ENCODE measurements at places on chromosomes 7 and 10.

DNA sequence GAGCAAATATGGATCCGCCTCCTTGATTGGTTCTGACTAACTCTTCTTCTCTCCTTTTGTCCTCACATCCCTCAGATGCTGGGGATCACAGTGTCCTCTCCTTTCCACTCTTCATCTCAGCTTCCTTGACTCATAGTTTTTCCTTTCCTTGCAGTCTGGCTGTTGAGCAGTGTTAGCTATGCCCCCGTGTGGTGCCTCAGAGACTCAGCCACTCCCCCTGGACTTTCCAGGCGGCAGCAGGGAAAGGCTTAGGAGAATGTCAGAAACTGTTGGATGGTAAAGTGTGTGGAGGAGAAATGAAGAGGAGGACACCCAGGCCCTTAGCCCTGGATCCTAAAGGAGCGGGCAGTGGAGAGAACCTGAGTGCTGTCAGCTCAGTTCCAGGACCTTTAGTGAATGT is 267.5 kb downstream of the CELF2 start:
- DNase-seq: no peak

DNA sequence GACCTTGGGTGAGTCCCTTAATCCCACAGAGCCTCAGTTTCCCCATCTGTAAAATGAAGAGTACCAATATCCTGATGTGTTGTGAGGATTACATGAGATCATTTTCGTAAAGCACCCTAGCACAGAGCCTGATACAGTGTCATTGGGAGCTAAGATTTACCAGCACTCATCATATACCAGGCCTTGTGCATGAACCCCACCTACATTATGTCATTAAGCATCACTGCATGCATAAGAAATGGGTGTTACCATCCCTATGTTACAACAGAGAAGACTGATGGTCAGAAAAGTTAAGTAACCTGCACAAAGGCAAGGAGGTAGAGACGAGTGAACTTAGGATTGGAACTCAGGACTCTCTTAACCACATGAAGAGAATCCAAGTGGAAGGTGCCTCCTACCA is 290.6 kb downstream of the KCNMA1 start:
- no peak for DNase-seq

GRCh38 chr7:44390701-44391100 is 65.3 kb upstream of the CAMK2B start:
- DNase-seq: no peak

GRCh38 chr7:76338298-76339084 is 20.3 kb downstream of the YWHAG start:
- no peak for DNase-seq

DNA sequence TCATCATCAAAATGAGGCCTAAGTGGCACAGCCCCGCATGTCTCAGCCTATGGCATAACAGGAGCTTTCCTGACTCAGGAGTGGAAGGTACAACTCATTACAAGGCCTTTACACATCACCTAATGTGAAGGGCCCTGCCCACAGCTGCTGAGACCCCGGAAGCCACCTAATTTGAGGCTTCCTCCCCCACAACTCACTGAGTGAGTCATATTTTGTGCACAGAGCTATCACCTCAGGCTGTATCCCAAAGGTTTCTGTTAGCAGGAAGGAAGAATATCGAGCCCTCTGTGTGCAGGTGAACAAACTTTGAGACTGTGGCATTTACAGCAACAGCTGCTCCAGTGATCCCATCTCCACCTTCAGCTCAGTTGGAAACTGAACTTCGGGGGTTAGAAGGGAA is 20.6 kb downstream of the HTR5A start:
- no peak for DNase-seq

DNA sequence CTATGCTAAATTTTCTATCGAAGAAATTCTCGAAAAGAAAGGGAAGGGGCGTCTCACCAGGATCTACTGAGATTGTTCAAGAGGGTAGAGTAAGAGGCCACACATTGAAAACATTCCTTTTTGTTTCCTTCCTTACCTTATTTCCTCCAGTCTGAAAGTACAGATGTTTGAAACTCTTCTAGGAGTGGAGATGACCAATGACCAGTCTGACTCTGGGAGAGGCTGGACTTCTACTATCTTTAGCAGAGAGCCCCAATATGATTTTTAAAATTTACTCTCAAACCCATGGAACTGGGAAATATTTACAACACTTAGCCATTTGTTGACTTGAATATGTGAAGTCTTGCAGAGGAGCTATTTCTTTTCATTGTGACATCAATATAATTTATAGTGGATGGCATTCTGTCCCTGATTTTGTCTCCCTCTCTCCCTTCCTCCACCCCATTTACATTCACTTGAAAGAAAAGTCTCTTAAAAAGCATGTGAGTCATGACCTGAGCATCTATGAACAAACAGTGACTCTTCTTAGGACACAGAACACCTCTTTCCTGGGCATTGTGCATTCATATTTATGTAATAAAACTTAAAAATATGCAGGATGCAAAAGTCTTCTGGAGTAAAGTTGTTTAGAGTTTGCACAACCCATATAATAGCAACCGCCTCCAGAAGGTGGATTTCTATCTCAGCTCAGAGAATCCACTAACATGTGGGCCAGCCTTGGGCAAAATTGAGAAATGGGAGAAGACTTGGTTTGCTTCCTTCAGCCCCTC is 31.2 kb upstream of the BMPER start:
- no peak for DNase-seq

DNA sequence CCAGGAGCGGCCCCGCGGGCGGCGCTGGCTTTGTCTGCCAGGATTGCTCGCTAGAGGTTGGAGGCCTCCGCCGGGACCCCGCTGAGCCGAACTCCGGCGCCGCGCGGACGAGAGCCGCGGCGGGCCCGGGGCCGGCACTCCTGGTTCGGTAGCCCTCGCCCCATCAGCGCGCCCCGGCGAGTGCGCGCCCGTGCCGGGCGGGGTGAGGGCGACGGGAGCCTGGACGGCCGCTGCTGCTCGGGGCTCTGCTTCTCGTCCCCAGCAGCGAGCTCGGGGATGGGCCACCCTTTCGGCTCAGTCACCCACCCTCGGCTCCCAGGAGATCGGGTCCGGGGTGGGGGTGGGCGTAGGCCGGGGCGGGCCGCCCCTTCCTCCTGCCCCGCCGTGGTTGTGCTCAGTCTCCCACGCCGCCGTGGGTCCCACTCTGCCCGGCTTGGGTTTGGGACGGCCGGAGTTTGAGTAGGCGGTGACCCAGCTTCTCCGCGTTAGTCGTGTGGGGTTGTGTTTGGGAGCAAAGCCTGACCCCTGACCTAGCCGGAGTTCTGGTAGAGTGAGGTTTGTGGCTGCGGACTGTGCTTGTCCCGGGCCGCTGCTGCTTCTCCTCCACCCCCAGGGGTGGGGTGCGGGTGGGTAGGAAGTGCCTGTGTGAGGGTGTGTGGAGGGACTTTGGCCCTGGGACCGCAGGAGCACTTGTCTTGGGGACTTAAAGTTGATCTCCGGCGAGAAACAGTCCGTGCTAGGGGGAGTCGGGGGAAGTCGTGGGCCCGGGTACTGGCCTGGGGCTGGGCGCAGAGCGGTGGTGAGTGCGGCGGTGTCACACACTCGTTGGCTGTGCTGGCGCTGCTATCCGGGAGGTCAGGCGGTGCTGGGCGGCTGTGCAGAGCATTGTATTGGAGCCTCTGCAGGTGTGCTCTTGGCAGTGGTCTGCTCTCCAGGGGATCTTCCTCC is 677 bp downstream of the TSPAN14 start:
- no peak for DNase-seq

DNA sequence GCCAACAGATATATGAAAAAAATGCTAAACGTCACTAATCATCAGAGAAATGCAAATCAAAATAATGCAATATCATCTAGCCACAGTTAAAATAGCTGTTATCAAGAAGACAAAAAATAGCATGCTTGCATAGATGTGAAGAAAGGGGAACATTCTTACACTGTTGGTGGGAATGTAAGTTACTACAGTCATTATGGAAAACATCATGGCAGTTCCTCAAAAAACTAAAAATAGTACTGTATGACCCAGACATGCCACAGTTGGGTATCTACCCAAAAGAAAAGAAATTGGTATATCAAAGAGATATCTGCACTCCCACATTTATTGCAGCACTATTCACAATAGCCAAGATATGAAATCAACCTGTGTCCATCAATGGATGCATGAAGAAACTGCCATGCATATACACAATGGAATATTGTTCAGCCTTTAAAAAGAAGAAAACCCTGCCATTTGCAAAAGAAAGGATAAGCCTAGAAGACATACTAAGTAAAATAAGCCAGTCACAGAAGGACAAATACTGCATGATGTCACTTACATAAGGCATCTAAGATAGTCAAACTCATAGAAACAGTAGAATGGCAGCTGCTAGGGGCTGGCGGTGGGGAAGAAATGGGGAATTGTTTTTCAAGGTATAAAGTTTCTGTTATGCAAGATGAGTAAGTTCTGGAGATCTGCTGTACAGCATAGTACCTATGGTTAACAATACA is 107.0 kb downstream of the PTPN20 start:
- DNase-seq: no peak

DNA sequence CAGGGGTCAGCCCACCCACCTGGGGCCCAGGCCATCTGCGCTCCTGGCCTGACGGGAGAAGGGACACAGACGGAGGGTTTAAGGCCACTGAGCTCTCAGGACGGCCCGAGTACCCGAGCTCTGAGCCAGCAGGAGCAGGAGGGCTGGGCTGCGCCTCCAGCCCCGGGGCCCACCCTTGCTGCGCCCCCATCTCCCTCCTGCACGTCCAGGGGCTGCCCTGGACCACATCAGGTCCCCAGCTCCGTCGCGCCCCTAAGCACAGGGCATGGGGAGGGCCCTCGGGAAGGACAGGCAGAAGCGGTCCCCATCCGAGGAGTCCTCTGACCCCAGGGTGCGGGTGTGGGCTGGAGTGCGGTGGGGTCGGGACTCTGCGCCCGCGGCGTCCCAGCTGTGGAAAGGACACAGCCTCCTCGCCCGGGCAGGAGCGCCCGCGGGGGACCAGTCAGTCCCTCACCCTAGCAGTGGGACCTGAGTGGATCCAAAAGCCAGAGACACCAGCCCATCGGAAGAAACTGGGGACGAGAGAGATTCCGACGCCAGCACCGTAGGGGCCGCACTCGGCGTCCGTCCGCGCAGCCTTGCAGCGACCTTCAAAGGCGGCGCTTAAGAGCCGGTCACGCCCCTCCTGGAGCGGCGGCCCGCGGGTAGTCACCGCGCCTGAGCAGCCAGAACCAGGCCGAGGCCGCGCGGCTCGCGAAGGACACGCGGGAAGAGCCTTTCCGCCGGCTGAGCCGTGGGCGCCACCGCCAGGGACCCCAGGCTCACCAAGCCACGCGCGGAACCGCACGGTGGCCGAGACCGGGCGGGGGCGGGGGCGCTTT is 15.9 kb downstream of the CAMK2B start:
- peak; percentile 58 for DNase-seq

DNA sequence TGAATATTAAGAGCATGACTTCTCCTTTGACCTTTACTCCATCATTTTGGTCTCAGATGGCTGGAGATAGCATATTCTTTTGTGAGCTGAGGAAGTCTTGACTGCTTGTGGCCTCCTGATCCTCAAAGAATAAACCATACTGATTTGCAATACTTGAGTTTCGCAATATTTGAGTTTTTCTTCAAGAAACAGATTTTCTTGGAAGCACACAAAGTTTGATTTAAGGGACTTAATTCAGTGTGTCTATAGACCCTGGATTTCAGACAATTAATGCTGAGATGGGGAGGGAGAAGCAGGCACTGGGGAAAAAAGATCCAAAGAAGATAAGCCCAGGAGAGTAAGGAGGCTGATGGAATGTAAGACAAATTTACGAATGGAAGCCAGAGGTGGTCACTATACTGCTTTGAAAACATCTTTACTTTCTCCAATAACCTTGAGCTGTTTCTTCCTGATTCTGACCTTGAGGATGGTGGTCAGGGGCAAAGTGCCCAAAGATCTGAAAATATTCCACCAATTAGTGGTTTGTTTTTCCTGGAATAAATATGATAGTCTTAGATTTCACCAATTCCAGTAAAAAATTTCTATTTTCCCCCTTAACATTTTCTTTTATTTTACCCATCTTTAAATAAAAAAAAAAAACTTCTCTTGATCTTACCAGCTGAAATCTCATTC is 7.5 kb downstream of the EPDR1 start:
- DNase-seq: no peak

GRCh38 chr7:93245525-93246432 is 13.6 kb downstream of the VPS50 start:
- no peak for DNase-seq

DNA sequence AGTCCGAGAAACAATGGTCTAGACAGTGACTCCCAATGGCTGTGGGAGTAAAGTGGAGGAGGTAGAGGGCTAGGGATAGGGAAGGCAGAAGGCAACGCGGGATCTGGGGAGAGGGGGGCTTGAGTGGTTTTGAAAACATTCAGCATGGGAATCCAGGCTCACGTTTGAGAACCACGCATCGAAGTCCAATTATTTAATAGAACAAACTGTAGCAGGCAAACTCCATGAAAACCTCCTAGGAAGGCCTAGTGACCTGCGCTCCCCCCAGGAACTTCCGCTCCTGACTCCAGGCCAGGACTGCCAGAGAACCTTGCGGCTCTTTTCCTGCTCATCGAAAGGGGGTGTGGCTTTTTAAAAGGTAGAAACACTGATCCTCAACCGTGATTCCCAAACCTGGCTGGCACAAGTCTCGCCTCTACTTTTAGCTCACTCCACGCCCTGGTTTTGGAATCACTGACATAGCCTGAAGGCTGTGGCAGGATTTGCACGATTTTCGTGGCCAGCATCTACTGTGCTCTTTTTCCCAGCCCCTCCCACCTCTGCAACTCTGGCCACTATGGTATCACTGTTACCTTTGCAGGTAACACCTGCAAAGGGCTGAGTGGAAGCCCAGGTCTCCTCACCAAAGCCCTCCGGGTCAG is 43.4 kb downstream of the MYOF start:
- DNase-seq: no peak

- no peak for DNase-seq
These were observed 232.6 kb upstream of the CDC14C start for GRCh38 chr7:48691788-48692187.

DNA sequence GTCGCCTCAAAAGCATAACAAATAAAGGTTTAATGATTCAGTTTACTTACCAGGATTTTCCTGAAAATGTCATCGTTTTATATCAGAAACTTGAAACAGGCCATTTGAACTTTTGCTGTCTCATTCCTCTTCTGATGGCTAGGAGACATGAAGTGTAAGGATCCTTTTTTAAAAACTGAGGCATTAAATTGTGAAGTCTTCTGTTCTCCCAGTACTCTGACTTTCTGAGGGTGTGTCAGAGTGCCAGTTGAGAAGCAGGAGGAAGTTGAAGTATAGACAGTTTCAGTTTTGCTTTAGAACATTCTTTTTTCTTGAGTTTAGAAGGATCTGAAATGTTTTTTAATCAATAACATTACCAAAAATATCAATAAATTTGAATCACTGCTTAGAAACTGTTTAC is at the start of gene SAMD9L:
SAMD9L (minus strand) TSS at position 242 of the 400 bp plus-strand sequence. CDS start 12,414 bp downstream, outside the sequence.
- DNase-seq: no peak

- DNase-seq: no peak
These were observed 127.9 kb downstream of the TCERG1L start for GRCh38 chr10:131183546-131184045.

DNA sequence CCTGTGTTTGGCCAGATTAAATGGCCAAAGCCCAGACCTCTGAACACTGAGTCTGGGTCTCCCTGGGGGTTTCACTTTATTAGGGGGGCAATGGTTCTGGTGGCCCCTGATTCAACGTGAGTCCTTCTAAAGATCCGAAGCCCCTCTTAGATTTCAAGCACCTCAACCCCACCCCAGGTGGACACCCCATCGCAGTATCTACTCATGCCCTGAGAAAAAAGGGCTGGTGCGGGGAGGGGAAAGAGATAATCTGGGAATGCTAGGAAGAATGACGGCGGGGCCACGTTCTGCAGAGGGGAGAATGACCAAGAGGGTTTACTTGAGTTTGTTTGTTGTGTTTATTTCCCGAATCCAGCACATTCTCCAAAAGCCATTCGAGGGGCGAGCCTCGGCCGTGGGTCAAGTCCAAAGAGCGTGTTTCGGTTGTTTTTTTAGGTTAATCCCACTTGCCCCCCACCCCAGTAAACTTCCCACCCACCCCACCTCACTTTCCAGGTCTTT is 832 bp downstream of the PDLIM1 start:
- no peak for DNase-seq
